Transverse colon (tissue), 4 donors: ENCODE measurements at places on chromosomes 5 and 9.

DNA sequence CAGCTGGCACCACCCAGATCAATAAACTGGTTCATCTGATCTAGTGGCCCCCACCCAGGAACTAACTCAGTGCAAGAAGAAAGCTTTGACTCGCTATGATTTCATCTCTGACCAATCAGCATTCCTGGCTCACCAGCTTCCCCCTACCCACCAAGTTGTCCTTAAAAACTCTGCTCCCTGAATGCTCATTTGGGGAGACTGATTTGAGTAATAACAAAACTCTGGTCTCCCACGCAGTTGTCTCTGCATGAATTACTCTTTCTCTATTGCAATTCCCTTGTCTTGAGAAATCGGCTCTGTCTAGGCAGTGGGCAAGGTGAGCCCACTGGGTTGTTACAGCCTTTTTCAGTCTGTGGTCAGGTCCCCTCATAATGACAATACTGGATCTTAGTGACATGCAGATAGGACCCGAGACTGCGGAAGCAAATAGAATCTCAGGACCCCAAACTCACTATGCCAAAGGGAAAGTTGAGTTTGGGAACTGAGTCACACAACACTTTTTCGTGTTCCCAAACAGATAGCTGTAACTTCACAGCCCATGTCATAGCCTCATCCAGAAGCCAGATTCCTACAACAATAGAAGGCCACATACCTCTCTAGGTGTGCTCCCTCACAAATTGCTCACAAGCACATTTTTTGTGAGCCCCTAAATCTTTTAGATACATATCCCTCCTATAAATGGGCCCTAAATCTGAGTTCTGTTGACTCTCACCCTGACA, 175.2 kb upstream of the RAI14 start:
- DNase-seq: no peak

GRCh38 chr5:38433160-38433861, 123.1 kb downstream of the LIFR start:
- no peak for DNase-seq

DNA sequence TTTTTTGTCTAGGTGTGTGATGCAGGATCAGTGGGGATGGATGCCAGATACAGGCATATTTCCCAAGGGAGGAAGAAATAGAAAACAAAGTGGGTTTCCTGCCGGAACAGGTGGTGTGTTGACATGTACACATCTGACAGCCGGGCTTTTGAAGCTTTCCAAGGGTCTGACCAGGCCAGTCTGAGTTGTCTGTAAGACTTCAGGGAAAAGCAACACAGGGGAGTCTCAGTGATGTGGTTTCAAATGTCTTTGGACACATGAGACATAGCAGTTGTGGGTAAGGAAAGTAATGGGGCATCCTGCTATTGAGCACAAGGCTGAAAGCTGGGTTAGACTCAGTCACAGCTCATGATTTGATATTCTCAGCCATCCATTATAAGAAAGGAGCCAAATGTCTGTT, 274.9 kb downstream of the PIK3R1 start:
- DNase-seq: no peak

DNA sequence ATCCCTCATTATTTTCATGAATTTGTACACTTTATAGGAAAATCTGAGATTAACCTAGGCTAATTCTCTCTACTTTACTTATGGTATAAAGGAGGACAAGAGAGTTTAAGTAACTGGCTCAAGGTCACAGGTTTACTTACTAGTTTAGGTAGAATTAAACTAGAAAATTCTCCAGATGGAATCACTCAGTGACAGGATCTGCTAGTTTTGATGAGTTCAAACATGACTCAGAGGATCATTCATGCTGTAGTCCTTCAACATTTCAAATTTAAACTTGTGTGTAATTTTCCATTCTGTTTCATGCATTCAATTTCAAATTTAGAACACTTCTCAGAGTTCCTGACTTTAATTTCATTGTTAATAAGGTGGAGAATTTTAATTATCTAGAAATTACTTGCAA, 485.7 kb upstream of the TUSC1 start:
- no peak for DNase-seq

- DNase-seq: no peak
Observed at GRCh38 chr9:35972093-35972492, 14.1 kb upstream of the OR2S2 start.

DNA sequence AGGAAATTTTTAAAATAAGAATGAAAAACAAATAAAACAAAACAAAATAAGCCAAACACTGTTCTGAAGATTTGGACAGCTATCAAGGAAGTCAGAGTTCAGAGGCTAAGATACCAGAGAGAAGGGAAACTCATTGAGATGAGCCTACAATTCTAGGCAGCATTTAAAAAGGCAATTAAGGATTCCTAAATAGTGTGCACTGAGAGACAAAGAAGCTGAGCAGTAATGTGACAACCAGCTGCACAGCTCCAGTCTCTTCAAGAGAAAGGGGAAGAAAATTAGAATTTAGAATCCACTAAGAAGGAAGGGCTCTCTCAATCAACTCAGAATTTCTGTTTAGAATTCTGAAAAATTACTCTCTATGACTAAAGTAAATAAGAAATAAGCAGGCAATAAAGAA, 246.7 kb upstream of the COX7C start:
- no peak for DNase-seq

GRCh38 chr9:95486318-95486717, 30.5 kb downstream of the PTCH1 start:
- no peak for DNase-seq

DNA sequence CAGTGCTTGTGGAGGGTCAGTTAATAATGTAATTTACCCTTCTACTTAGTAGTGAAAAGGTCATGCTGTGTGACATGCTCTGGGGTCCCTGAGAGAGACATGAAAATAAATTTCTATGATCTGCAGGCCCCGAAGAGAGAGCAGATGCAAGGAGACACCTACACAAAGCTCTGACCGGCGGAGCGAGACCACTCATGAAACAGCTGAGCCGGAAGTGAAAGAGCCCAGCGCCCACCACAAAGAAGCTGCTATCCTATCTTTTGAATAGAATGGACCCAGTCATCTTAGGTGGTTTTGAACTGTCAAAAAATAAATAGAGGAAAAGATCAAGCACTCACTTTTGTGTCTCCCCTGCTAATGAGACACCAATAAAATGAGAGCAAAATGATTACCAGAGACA, 190.0 kb downstream of the MED10 start:
- no peak for DNase-seq

DNA sequence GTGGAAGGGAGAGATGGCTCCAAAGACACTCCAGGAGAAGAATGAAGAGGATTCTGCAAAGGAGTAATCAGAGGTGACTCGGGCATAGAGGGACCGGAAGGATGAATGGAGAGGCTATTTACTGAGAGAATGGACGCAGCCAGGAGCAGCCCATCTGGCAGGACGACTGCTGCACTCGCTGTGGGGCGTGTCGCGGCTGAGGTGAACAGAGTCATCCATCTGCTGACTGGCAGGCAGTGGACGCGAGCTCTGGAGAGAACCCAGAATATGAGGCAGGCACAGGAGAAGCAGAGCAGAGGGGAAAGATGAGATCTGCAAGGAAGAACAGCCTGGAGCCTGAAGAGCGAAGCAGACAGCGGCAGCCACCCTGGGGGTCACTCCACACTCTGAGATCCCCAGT, 16.4 kb downstream of the FGF1 start:
- no peak for DNase-seq

DNA sequence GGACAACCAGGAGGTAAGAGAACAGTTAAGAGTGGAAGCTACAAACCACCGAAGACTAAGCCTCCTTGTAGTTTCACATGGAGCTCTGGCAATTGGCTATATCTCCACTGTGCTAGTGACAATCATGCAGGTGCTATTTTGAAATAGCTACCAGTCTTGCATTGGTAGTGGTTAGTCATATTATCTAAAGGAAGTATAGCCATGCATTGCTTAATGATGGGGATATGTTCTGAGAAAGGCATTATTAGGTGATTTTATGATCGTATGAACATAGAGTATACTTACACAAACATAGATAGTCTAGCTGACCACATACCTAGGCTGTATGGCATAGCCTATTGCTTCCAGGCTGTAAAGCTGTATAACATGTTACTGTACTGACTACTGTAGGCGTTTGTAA, 28.4 kb downstream of the HSDL2 start:
- DNase-seq: no peak

- no peak for DNase-seq
Observed at GRCh38 chr5:74963407-74963806, 89.0 kb downstream of the GCNT4 start.

DNA sequence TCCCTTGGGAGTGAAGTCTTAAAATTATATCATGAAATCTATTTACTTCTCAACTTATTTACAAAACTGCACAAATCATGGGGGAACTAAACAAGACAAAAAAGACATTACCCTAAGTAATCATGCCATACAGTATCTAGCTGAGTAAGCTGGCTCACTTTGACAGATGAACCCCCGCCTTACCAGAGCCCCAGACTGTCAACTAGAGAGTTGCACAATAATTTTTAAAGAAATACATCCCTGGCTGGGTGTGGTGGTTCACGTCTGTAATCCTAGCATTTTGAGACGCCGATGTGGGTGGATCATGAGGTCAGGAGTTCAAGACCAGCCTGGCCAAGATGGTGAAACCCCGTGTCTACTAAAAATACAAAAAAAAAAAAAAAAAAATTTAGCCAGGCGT, 62.3 kb downstream of the LPAR1 start:
- DNase-seq: no peak

- DNase-seq: no peak
Observed at GRCh38 chr5:122413722-122414121, 101.7 kb downstream of the SNCAIP start.

- no peak for DNase-seq
Observed at GRCh38 chr5:59449905-59450644, 443.5 kb downstream of the PDE4D start.

DNA sequence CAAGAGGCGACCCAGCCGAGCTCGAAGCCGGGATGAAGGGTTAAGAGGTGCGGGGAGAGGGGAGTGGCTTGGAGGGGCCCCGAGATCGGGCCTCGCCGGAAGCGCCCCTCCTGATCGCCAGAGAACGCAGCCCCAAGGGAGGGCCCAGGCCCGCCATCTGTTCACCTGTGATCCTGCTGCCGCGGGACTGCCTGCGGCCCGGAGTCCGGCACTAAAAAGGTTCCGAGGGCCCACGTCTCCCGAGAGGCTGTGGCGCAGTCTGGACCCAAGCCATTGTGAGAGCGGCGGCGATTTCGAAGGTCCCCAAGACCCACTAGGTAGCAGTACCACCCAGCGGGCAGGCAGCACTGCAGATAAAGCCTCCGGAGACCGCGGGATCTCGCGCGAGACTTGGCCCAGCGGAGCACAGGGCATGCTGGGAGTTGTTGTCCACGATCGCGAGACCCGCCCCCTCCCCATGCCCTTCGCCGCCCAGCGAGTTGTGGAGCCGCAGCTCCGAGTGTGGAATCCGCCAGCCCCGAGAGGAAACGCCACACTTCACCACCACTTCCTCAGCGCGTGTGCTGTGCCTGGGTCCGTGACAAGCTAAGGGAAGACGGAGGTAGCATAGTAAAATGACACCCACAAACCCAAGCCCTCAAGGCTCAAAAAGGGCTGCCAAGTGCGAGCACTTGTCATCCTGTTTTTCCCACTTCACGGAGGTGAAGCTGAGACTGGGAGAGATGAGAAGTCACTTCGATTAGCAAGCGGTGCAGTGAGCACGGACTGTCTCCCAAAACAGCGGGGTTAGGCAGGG, at the start of gene KIAA1191:
Gene KIAA1191, minus strand, starts transcription at position 328 of the 796 bp plus-strand sequence. CDS start 2,256 bp downstream, outside the sequence.
- peak; percentile 96 for DNase-seq
